Mesothelial cell of epicardium (in vitro differentiated cells): ENCODE measurements at places on chromosomes 1 and 21. TPM values are rescaled to one million over a fixed set of nuclear protein-coding genes. Genes with fewer than 3 reads are reported as not detected.

DNA sequence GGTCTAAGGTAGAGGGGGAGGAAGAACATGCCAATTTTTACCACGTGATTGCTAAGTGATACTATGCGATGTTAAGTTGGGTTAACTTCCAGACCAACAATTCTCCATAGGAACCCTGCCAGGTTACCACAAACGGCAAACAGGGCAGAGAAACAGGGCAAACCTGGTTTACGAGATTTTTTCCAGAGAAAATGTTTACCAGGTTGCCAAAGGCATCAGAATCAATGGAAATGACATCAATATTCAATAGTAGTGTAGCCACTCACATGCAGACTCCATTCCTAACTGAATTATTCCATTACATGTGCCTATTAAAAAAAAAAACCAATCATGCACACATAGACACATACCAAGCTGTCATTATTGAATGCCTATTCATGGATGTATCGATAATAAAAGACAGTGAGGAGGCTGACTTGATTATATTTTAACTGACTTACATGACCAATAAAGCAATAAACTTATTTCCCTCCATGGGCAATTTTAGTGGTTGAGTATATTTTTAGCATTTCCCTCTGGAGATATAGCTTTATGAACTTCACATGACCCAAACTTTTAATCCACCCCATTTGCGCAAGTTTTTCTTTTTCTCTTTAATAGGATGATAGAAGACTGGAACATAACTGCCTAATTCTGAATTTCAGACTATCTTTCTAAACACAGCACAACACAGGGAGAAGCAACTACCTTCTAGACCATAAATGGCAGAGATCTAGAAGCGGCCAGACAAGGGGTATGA, 40.5 kb upstream of the KCNE1 start:
- DNase-seq, result no peak

Gene BARHL2
- not detected in 3 replicates for total RNA-seq

GRCh38 chr1:21623410-21623961, 45.7 kb downstream of the RAP1GAP start:
- no peak for DNase-seq

DNA sequence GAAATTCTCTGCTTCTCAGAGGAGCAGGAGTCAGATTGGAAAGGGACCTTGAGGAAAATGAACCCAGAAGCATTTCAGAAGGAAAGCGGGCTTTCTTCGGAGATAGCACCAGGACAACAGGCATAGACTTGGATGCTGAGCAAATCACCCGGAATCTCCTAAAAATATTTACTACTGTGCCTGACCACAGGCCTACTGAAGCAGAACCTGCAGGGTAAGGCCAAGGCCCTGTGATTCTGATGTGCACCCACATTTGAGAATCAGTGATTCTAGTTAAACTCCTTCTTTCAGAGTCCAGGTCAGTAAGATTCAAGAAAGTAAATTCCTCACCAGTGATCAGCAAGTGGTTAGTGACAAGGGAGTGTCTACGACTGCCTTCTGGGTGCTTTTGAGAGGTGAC, 307.3 kb upstream of the DUSP10 start:
- DNase-seq, result no peak

GRCh38 chr1:12184008-12184681, 17.4 kb downstream of the TNFRSF1B start:
- no peak for DNase-seq
